ENCODE measurements at places on chromosomes 11 and 22. TPM values are rescaled to one million over a fixed set of nuclear protein-coding genes. Genes with fewer than 3 reads are reported as not detected.

Gene RBMXL2
- total RNA-seq, result not detected

Gene HIKESHI
- total RNA-seq, result 49.4 TPM

Gene TSPAN18
- not detected for total RNA-seq

DNA sequence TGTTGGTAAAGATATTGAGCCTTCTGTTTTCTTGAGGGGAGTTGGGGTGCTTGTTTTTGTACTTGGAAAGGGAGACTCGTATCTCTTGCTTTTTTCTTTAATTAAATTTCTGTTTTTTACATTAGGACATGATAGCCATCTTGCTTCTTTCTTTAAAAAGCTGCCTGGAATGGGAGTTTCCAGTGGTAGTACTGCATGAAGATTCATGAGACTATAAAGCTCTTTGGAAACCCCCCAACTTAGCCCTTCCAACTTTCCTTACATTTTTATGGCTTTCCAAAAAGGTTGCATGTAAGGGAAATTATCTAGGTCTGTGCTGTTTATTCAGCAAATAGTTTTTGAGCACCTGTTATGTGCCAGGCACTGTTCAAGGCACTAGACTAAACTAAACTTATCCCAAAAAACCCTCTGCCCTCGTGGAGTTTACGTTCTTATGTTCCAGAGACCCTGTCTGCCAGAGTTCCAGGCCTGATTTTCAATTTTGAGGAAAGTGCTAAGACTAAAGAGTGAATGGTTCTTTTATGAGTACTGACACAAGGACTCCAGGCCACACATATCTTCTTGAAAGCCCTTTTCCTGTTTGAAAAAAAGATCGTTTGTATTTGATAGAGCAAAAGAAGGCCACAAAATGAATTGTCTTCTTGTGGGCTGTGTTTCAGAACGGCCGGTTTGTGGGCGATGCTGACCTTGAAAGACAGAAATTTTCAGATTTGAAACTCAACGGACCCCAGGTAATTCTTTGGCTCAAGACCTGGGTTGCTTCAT lies 31.9 kb downstream of the CTNND1 start:
- no peak for DNase-seq

GRCh38 chr11:130726234-130727037 lies 189.8 kb downstream of the SNX19 start:
- DNase-seq, result peak; percentile 39

DNA sequence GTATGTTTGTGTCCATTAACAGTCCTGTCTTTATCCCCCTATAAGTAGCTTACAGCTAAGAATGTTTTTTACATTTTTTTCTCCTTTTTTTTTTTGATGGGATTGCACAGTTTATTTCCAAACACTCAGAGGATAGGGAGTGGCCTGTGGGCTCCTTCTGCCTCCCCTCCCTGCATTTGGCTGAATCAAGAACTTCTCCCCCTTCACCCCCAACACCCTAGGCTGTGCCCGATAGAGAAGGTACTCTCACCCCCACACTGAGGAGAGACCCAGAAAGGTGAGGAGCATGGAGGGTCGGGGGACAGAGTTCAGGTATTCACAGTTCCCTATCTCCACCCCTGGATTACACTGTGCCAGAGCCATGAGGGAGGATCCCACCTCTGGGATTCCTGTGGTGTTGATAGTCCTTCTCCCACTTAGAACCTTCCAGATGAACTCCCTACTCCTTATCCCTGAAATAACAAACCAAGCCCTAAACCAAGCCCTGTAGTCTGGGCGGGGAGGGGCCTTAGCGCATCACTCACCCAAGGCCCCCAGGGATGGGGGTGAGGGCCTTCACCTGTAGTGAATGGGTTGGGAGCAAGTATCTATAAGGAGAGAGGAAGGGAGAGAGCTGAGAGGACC lies 97.1 kb downstream of the ADAMTS15 start:
- DNase-seq, result no peak

GRCh38 chr11:119236490-119236889 lies 30.4 kb downstream of the CBL start:
- peak; percentile 40 for DNase-seq

Gene CD151
- total RNA-seq, result 1,651 TPM

Gene AIFM3
- 0.65 TPM for total RNA-seq

GRCh38 chr11:46661836-46662235 lies 38.6 kb downstream of the ARHGAP1 start:
- DNase-seq, result no peak

- no peak for DNase-seq
These were observed 140.4 kb upstream of the C11orf58 start for GRCh38 chr11:16598032-16598431.
